ENCODE measurements at places on chromosomes 2 and 18.

- no peak for DNase-seq
These were observed 3.5 kb downstream of the SLC4A3 start for GRCh38 chr2:219630770-219631405.

DNA sequence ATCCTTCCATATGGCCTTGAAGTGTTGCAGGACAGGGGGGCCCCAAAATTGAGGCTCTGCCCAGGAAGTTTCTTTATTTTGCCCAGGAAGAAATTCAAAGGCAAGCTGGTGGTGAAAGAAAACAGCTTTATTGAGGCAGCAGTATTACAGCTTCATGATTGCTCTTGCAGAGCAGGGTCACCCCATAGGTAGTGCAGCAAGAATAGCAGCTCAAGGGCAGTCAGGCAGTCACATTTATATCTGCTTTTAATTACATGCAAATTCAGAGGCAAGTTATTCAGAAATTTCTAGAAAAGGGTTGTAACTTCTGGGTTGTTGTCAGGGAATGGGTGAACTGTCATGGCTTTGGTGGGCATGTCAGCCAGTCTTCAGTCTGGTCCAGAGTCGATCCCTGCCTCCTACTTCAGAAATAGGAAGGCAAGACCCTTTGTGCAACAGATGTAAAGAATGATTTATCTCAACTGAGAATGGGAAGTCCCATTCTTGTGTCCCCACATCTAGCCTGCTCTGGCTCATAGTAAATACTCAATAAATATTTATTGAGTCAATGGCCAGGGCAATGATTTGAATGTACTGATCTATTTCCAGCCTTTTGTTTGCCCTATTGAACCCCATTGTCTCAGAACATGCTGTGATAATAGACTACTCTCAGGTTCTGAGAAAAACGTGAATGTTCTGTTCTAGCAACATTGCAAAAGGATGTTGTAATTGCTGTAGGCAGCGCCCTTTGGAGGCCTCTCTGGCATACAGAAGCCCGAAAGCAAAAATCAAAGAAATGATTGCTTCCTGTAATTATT lies 129.8 kb downstream of the MYO3B start:
- no peak for DNase-seq

DNA sequence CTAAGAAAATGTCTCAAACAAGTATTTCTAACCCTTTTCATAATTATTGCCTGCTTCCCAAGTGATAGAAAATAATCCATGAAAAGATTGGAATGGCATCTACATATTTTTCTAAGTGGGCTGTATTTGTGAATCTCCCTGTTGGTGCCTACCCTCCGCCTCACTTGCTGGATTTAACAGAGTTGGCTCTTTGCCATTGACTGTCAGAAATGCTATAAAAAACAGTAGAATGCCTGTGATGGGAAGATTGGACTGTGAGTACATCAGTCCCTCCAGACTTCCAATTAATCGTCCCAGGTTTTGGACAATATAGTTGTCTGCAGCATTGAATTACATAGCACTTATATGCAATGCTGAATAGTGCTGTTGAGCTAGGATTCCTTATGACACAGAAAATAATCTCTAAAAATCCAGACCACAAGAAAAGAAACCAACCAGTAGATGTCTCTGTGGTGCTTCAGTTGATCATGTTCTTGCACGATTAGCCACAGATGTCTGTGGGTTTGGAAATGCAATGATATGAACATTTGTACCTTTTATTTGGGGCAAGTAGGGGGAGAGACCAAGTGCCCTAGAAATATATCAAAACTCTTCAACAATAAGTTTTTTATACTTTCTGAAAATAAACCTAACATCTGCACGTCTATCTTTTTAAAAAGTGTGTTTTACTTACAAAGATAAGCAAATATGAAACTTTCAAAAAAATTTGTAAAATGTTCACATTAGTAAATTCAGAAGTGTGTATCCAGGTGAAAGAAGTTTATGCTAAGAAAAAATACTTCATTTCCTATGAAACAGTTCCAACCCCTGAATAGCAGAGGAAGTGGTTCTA lies 88.5 kb downstream of the DYNAP start:
- peak; percentile 14 for DNase-seq

DNA sequence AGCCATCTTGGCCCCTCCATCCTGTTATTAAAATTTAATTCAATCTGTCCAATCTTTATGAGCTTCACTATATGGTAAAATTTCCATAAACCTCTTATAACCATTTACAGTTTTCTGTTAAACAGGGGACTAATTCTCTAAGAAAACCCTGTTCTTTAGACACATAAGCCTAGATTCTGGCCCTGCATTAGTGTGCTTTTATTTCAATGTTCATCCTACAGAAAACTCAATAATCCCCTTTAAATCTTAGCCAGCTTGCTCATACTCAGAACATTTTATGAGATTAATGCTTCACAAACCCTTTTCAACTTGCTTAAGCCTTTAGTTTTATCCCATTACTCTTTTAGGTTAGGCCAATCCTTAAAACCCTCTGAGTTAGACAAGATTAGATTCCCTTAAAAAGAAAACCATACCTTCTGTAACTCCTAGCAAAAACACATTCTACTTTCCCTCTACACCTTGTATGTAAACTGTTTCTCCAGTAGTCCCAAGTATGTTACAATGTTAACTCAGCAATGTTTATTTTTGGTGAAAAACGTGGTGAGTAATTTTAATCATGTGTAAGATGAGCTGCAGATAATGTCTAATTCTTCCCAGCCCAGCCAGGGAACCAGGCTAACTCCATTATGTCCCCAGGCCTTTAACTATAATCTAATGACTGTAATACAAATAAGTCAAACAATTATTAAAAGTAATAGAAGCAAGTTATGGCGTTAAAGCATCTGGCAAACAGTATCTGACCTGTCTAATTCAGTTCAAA lies 1953.4 kb upstream of the LRRTM1 start:
- DNase-seq = no peak

DNA sequence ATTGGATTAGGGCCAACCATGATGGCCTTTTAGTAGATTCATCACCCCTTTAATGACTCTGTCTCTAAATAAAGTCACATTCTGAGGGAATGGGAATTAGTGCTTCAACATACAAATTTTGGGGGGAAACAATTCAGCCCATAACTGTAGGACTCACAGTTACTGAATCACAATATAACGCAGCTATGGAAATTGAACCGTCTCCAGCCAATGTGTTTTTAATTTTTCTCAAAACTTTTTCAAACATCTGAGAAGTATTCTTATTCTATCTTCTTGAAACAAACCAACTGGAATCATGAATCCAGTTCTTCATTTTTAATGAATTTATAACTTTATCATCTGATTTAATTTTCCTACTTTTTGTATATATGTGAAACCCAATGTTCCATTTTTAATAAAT lies 373.1 kb upstream of the SYT4 start:
- DNase-seq = no peak

GRCh38 chr2:35462226-35462998 lies 893.2 kb upstream of the CRIM1 start:
- DNase-seq = no peak

DNA sequence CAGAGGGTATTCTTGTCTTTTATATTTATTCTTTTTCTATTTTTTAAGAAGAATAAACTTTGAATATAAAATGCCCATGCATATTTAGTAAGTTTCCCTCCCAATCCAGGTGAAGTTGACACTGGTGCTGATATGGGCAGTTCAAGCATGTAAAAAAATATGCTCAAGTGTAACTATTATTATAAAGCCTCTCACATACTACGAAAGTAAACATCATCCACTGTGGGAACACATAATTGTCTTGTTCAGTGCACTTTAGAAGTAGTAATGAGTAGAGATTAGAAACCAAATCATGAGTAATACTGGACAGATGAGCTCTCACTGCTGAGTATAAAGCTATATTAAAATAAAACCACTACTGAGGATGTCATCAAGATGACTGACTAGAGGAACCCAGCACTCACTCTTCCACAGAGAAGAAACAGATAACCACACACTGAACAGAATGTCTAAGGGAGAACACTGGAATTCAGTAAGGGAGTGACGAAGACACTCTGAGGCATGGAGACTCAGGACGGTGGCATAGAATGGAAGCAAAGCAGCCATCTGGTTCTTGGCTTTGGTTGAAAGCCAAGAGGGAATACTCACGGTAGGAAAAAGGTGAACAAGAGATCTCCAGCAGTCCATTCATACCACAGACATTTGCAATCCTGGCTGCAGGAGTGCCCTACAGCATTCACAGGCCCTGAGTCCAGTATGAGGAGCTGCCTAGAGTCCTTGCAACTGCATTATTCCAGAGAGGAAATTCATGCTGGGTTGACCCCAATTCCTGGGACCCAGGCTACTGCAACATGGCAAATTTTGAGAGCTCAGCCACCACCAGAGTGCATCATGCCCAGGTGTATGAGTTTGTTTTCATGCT lies 9.5 kb upstream of the FAM110C start:
- no peak for DNase-seq

- DNase-seq = no peak
These were observed 135.3 kb downstream of the KLHL29 start for GRCh38 chr2:23520256-23520655.

DNA sequence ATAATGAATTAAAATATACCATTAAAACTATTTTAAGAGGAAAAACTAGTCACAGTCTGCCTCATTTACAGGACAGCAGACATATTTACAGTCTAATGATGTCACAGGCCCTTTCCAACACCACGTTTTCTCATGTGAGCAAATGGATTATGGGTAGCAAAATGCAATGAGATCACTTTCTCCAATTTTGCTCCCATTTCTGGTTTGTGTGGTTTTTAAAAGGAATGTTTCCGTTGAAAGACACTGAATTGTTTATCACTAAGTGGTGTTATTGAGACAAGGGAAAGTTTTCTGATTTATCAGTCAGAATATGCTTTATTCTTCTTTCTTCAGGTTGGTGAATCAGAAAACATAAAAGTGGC lies 11.4 kb upstream of the NR4A2 start:
- DNase-seq = no peak

DNA sequence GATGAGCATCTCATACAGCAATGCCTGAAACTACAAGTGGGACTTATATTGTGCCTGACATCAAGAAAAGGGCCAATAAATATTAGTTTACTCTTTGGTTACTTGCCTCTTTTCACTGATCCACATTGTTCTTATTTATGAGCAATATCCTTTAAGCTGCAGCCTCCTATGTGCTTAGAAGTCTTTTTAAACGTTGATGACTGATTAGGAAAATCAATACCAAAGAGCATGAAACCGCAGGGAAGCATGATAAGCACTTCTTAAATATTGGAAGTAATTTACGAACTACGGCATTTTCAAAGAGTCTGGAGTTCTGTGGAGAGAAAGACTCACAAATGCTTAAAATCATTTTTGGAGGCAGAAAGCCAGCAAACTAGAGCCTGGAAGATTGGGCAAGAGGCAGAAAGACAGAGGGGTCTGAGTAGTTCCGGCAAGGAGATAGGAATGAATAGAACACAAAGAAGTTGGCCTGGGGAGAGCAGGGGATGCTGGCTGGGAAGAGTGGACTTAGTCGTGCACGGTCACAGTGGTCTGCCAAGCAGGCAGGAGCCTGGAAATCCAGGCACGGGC lies 122.6 kb upstream of the NOSTRIN start:
- no peak for DNase-seq

GRCh38 chr18:79387615-79388014 lies 8.1 kb upstream of the NFATC1 start:
- DNase-seq = no peak
